ENCODE measurements at places on chromosomes 4 and X. TPM values are rescaled to one million over a fixed set of nuclear protein-coding genes. Genes with fewer than 3 reads are reported as not detected.

SPANXN1 gene
- not detected for polyA plus RNA-seq

CXorf49B gene
- polyA plus RNA-seq: not detected

UVSSA gene
- polyA plus RNA-seq: 9.4 TPM

COX7B2 gene
- polyA plus RNA-seq: not detected

FRMD7 gene
- polyA plus RNA-seq: not detected

DGKK gene
- polyA plus RNA-seq: not detected

GSPT2 gene
- polyA plus RNA-seq: 4.4 TPM

NFXL1 gene
- polyA plus RNA-seq: 13.9 TPM

HMX1 gene
- not detected for polyA plus RNA-seq

LINC00632 gene
- polyA plus RNA-seq: 21.9 TPM

GRCh38 chr4:182604161-182604622 lies 313.0 kb downstream of the DCTD start:
- peak; percentile 97 for DNase-seq

DNA sequence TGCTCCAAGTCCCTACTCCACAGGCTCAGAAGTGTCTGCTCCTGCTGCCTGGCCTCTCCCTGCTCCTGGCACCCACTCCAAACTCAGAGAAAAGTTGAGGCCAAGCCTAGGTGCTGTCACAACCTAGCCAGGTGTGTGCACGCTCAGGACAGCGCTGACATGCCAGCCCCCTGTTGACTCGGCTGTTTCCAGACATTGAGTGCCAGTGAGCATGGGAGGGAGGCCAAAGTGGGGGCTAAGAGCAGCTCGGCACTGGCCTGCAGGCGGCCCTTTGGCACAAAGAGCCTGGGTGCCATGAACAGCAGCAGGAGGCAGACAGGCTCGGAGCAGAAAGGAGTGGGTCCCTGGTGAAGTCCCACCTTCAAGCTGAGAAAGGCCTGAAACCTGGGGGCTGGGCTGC lies 79.6 kb upstream of the DDX60 start:
- DNase-seq: no peak

- no peak for DNase-seq
Observed at GRCh38 chr4:27040356-27040755, 179.7 kb downstream of the STIM2 start.

GRCh38 chrX:10387011-10387410 lies 230.2 kb downstream of the CLCN4 start:
- DNase-seq: peak; percentile 41

DNA sequence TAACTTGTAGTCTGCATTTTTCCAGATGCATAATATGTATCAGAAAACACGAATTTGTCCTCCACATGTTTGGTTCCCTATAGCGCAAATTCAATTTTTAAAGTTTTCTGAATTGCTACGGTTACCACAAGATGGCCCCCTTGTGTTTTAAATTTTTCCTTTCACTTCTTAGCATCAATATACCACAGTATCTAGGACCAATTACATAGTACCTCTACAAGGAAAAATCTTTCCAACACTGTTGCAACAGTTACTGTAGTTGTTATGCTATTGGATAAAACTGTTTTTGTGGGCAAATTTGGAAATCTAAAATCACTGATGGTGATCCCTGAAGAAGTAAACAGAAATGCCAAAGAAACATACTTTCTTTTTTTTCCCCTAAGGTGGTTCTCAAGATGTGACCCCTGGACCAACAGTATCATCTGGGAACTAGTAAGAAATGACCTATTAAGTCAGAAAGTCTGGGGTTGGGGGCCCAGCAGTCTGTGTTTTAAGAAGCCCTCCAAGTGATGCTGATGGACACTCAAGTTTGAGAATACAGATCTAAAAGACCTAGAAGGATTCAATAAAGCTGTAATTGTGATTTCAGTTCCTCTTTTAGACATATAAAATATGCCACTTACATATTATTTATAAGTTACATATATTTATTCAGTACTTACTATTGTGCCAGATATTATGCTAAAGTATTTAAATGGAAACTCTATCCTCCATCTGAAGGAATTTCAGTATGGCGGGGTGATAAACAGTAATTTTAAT lies 3.1 kb downstream of the ZGRF1 start:
- DNase-seq: peak; percentile 43

- no peak for DNase-seq
Observed at GRCh38 chr4:32136081-32136787, 1416.1 kb downstream of the PCDH7 start.

- no peak for DNase-seq
Observed at GRCh38 chr4:3013323-3013722, 50.0 kb downstream of the GRK4 start.

GRCh38 chr4:61918987-61919386 lies 718.9 kb downstream of the ADGRL3 start:
- no peak for DNase-seq

DNA sequence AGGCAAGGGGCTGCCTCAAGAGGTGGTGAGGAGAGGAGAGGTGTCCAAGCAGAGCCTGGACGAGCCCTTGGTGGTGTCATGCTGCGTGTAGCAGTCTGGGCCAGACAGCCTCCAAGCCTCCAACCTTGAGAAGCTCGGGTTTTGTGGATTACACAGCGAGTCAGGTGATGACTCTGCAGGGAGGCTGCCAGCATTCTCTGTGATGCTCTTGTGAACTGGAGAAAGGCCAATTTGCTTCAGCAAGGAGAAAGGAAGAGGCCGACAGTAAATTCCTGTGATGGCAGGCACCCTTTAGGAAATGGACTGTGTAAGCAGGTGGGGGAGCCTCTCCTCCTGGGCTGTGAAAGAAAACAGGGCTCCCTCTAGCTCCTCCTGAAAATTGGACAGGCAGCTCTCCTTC lies 36.0 kb upstream of the CD99L2 start:
- DNase-seq: peak; percentile 66

GRCh38 chr4:123649645-123650391 lies 253.2 kb downstream of the SPRY1 start:
- peak; percentile 79 for DNase-seq

DNA sequence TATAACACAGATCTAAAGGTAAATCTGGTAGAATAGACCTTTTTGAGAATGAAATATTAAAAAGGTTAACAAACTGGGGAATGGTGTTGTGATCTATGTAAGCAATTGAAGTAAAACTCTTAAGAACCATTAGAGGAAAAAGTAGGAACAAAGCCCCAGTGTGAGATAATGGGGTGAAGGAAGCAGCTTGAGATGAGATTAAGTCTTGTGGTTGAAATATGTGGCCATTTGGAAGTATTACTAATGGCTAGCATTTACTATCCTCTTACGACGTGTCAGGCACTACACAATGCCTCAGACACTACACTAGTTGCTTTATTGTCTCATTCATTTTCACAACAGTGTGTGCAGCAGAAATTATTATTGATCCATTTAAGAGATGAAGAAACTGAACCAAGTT lies 25.9 kb upstream of the NDNF start:
- no peak for DNase-seq

GRCh38 chr4:54992266-54992665 lies 133.1 kb downstream of the KDR start:
- no peak for DNase-seq

- DNase-seq: no peak
Observed at GRCh38 chr4:71466775-71467174, 128.0 kb downstream of the SLC4A4 start.

DNA sequence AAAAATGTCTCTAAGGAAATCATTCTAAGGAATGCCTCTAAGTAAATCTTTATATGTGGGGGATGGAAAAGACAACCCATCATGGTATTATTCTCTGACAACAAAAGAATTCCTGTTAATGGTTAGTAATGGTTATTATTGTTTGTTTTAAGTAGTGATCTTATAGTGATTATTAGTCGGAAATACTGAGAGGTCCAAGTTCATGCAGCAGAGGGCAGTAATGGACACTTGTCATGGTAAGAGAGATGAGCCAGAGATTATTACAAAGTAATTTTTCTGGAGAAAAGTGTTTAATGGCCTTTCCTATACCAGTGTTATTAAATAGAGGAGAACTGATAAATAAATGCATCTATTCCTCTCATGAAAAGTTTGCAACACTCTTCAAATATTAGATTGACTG lies 8.1 kb upstream of the DKK2 start:
- no peak for DNase-seq

DNA sequence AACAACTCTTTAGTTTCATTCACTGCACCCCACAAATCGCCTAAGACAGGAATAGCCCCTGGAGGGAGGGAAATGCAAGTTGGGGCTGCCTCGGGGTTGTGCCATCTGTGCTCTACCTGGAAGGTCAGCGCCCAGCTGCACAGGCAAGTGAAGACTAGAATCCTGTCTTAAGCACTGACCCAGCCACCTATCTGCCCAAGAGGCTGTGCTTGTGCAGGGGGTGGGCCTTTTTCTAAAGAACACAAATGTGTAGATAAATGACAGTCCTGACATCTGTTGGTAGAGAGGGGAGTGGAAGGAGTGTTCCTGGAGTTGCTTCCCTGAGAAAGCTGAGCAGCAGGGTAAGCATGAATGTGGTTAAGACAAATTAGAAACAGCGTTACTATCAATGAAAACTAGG lies 15.7 kb downstream of the ZNF518B start:
- no peak for DNase-seq

GRCh38 chr4:151540728-151541388 lies 131.9 kb downstream of the FHIP1A start:
- DNase-seq: peak; percentile 86

DNA sequence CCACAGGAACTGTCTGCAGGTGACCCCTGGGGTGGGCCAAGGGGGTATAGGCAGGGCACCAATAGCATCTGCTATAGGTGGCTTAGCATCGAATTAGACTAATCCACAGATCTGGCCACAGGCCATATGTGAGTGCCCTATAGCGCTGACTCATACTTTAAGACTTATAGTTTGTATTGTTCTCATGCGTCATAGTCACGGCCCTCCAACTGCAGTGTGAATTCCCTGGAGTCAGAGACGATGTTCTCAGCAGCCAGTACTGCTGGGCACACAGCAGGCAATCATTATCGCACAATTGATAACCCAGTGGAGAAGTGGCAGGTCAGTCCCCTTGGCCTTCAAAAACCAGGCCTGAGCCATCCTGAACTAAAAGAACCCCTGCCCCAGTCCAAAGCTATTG lies 58.1 kb downstream of the ADGRG2 start:
- DNase-seq: peak; percentile 69

DNA sequence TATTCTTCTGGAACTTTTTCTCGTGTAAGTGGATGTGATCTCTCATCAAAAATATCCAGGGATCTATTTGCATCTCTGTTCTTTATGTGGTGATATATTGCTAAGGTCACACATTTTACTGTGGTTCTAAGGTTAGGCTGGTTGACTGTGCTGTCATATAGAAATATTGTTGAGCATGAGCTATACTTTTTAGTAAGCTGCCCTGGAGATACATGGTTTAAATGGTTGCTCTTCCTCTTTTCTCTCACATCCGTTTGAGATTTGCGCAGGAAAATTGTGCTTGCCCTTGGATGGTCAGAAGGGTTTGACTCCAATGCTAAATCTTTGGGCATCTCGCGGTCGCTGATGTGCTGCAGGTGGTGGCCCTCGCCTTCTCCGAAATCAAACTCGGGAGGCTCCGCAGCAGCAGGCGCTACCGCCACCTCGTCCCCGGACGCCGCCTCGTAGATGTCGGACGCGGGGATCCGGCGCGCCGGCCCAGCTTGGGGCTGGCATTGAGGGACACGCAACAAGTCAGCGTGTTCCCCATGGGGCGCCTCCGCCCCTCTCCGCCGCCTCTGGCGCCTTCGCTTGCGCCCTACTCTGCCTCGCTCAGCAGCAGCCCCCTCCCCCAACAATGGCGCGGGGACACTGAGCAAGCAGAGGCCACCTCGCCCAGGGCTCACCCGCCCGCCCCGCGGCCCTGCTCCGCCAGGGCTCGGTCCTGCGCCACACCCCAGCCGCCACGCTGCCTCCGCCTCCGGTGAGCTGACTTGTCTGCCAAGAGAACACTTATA lies 154.5 kb downstream of the MSN start:
- no peak for DNase-seq

DNA sequence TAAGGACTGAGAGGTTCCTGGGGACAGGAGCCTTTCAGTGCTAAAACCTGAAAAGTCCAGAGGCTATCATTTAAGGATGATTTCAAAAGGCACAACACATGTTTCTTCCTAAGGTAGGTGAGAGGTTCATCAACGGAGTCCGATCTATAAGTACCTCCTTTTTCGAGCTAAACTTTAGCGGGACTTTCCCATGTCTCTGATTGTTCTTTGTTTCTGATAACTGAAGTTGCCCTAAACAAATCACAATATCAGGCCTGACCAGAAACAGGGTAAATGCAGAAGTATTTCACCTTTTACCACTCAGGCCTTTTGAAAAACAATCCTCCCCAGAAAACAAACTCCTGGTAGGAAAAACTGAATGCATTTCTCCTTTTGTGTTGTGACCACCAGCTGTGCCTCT lies 17.6 kb downstream of the PIR start:
- DNase-seq: no peak

DNA sequence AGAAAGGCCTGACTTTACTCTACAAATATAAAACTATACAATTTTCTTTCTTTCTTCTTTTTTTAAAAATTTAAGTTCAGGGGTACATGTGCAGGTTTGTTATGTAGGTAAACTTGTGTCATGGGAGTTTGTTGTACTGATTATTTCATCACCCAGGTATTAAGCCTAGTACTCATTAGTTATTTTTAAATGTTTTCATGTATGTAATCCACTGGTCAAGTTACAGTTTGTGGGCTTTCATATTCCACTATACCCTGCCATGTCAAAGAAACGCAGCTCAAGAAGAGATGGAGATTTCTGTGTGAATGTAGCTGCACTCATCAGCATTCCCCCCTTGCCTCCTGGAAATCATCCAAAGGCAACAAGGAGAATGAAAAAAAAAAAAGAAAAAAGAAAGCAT lies 31.2 kb upstream of the SPRY1 start:
- DNase-seq: no peak

GRCh38 chr4:153518637-153519389 lies 52.7 kb downstream of the TMEM131L start:
- DNase-seq: peak; percentile 49

- DNase-seq: no peak
Observed at GRCh38 chr4:146232131-146232722, 17.9 kb downstream of the REELD1 start.

DNA sequence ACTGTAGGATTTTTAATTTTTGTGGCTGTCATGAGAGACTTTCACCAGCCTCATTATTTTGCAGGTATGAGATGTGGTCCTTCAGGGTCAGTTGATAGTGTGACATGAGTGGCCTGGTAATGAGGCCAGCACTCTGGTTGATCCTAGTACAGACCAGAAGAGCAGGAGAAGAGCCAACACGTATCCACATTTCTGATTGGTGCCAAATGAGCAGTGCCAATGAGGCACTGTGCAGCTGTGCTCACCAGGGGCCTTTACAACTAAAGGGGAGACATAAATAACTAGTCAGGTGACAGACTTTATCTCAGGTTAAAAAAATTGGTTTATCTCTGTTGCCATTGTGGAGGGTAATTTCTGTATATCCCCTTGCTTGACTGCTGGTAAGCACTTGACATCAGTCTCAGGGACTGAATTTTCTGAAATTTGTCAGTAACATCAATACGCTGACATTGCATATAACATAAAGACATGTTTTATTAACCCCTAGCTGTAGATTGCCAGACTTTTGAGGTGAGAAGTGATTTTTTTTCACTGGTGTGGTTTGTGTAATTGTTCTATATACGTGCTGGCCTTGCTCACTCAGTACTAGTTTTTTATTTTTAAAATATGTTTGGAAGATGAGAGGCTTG lies 101.2 kb downstream of the AFF1 start:
- no peak for DNase-seq

Data from IMR-90 (cell line).